ENCODE measurements at places on chromosomes 6 and 20.
A peak's percentile ranks its signal among the peaks of the same experiment; 100 is the strongest.

DNA sequence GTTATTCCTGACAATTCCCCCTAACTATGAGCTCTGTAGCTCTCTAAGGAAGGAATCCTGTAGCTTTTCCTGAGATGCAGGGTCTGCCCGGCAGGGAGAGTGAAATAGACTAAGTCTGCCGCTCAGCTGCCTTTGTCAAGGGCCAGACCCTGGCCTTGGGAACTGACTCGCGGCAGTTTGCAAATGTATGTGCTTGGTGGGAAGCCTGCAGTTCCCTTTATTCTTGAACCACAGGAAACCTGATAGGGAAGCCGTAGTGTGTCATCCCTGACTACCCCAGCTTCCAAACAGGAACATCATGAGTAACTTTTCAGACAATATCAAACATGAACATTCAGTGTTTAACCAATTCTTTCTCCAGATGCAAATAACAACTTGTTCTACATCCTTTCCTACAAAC is 78.7 kb upstream of the IFNGR1 start:
- no peak for DNase-seq

- DNase-seq = no peak
Observed at GRCh38 chr6:134676307-134677281, 273.3 kb downstream of the ALDH8A1 start.

DNA sequence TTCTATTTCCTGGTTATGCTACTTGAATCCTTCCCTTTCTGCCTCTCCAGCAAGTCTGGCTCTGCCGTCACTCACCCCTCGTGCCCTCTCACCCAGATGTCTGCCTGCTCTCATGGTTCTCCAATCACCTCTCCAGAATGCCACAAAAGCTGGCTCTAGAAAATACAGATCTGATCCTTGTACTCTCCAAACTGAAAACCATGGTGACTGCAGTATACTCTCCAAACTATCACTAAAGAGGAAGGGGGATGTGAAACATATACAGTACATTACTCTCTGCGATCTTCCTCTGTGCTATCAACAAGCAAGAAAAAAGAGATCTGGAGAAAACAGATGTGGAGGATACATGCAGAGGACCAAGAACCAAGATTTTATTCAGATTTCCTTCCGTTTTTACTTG is 91.1 kb downstream of the ATXN1 start:
- no peak for DNase-seq

- no peak for DNase-seq
Observed at GRCh38 chr6:130516604-130517003, 150.8 kb downstream of the TMEM200A start.

DNA sequence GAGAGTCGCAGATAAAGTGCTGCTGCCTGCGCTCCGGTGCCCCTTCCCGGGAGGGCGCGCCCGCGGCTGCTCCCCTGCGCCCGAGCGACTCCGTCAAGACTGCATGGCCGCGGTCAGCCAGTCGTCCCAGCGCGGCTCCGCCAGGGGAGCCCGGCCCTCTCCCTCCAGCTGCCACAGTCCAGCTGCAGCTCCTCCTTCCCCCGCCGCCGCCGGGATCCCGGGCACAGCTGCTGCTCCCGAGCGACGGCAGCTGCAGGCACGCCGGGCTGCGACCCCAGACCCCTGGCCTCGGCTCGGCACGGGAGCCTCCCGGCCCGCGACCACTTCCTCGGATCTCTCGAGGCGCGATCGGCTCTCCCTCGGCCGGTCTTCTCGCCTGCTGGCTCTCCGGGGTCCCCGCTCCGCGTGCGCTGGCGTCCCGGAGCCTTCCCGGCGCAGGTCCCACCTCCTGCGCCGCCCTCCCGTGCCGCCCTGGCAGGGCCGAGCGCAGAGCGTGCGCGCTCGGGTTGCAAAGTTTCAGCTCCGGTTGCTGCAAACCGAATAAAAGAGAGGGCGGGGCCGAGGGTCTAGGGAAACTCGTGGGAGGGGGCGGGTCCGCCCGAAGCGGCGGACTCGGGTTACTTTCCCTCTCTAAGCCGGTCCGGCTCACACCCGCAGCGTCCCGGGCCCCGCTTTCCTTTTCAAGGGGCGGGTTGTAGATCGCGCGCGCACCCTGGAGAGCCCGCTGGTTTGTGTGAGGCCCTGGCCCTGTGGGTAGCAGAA is at the start of gene CNKSR3:
Gene CNKSR3 (minus strand): TSS at position 542 of the 762 bp plus-strand sequence. CDS start 571 bp downstream, outside the sequence.
- DNase-seq = peak; percentile 76

- DNase-seq = no peak
Observed at GRCh38 chr20:513429-513828, 30.2 kb downstream of the CSNK2A1 start.

DNA sequence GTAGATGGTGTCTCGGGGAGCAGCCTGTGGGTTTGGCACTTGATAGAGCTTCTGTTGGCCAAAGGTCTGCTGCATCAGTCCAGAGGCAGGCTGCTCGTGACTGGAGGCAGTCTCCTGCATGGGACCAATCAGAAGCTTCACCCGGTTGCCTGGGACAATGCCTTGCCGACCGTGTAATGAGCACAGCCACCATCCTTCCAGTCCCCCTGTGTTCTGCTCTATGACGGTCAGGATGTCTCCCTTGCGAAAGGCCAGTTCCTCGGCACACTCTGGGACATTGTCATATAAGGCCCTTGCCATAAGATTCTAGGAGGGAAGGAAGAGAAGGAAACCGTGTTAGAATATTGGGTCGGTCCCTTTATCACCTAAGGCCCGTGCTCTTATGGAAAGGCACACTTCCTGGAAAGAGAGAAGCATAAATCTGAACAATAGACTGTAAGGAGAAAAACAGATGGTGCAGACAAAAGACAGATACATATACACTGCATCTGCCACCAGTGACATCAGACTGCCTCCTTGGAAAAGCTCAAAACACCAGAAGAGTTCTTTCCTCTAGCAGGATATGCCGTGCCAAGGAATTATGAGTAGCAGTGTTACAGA is 18.9 kb downstream of the NEDD9 start:
- no peak for DNase-seq

Measured in AG09309 (cell line).